ENCODE measurements at places on chromosomes 13 and 19. TPM values are rescaled to one million over a fixed set of nuclear protein-coding genes. Genes with fewer than 3 reads are reported as not detected.

- no peaks in the 10 kb centered on the region for H3K36me3 ChIP-seq
- no peak for DNase-seq
- no peak overlapping the region for H3K4me3 ChIP-seq
- no peaks in the 10 kb centered on the region for H3K27me3 ChIP-seq
- H3K27ac ChIP-seq: no peak overlapping the region
Observed at GRCh38 chr13:44236370-44236769, 137.3 kb upstream of the SERP2 start.

GRCh38 chr19:56837004-56837403 lies 3.5 kb downstream of the PEG3 start:
- DNase-seq: no peak
- no peak overlapping the region for H3K27ac ChIP-seq
- no peak overlapping the region for H3K4me3 ChIP-seq
- no peaks in the 10 kb centered on the region for H3K27me3 ChIP-seq
- H3K36me3 ChIP-seq: no peaks in the 10 kb centered on the region
- H3K4me1 ChIP-seq: no peaks in the 10 kb centered on the region

DNA sequence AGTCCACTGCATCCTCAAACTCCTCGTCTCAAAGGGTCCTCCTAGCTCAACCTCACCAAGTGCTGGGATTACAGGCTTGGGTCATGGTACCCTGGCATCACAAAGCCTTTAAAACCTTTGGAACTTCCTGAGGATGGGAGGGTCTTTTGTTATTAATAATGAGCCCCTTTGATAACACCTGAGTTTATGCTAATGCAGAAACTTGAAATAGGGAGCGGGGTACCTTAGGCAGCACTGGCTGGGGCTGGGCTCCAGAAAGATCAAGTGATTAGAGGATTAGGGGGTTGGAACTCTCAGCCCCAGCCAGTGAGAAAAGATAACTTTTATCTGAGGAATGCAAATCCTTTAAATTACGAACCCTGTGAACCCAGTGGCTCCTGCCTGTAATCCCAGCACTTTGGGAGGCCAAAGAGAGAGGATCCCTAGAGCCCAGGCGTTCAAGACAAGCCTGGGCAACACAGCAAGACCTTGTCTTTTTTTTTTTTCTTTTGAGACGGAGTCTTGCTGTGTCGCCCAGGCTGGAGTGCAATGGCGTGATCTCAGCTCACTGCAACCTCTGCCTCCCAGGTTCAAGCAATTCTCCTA lies 9.3 kb upstream of the PSPC1 start:
- DNase-seq: no peak
- H3K27ac ChIP-seq: no peak overlapping the region
- no peaks in the 10 kb centered on the region for H3K4me1 ChIP-seq
- no peaks in the 10 kb centered on the region for H3K36me3 ChIP-seq
- H3K4me3 ChIP-seq: no peak overlapping the region

DNA sequence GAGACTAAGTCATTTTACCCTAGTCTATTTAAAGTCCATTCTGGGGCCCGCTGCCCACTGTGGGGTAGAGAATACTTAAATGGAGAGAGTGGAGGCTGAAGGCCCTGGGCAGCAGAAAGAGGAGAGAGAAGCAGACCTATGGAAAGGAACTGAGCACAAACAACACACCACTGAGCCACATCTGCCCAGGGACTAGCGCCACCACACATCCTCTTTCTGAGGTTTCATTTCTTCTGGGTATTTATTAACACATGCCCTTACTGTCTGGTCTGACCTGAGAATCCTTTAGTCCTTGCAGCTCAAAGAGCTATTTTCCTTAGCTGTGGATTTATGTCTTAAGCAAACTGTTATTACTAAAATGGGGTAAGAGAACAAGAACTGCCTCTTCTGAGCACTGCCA lies 154.0 kb downstream of the NALCN start:
- H3K4me1 ChIP-seq: no peaks in the 10 kb centered on the region
- no peak overlapping the region for H3K27ac ChIP-seq
- DNase-seq: no peak
- no peak overlapping the region for H3K4me3 ChIP-seq

DNA sequence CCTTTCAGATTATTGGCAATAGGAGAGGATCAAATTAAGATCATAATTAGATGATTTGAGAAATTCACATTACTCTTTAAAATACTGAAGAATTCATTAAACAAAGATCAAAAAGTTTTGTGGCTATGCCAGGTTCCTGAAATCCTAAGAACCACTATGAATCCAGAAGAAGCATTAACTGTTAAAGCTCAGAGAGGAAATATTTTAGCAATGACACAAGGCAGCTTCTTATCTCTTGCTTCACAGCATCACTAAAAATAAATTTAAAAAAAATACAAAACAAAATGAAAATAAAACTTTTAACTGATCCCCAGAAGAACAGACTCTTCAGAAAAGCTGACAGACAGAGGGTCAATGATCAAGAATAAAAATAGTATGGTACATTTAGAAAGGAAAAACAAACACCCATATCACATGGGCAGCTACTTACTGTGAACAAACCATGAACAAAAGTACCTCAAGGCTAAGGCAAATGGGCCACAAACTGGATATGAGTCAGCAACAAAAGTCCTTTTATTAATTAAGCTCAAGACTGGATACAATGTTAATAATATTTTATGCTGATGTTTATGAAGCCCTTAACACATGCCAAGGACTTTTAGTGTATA lies 19.6 kb downstream of the RNF6 start:
- H3K27me3 ChIP-seq: no peaks in the 10 kb centered on the region
- no peak for DNase-seq
- no peak overlapping the region for H3K4me3 ChIP-seq
- no peak overlapping the region for H3K27ac ChIP-seq
- H3K4me1 ChIP-seq: no peaks in the 10 kb centered on the region

DNA sequence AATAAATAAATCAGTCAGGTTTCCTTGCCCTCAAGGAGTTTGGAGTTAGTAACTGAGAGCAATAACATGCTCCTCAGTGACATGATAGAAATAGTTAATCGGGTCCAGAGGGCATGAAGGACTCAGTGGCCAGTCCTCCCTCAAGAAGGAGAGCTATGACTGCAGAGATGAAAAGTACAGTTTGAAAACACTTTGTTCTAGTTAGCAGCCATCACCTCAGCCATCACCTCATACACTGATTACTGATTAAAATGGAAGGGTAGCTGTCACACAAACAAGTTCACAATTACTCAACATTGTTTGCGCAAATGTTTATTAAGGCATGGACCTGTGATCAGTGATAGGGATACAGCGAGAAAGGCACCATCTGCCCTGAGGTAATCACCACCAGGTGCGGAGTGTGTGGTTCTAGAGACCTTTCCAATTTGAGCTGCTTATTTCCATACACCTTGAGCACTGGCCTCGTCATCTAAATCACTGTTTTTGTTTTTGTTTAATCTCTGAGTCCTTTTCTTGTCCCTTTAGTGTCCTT lies 85.3 kb upstream of the RAP2A start:
- H3K27ac ChIP-seq: no peak overlapping the region
- DNase-seq: no peak
- no peak overlapping the region for H3K4me3 ChIP-seq
- H3K27me3 ChIP-seq: no peaks in the 10 kb centered on the region
- no peaks in the 10 kb centered on the region for H3K4me1 ChIP-seq

DNA sequence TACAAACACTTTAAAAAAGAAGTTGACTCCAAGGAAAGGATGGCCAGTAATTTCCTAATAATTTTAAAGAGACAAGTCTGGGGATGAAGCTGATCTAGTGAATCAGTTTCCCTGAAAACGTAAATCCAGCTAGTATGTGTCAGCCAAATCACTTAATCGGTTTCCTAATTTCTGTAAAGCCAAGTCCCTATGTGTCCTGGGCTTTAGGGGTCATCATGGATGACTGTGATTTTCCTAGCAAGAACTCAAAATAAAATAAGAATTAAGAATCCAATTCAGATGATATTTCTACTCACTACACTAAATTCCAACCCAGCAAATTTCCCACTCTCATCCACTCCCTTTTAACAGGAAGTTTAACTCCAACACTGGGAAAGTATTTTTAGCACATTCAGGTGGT lies 35.9 kb downstream of the ELF1 start:
- H3K36me3 ChIP-seq: no peaks in the 10 kb centered on the region
- no peak for DNase-seq
- H3K4me3 ChIP-seq: peak overlapping the region; percentile 81
- H3K27ac ChIP-seq: peak overlapping the region; percentile 81
- peaks cover 46% of the 10 kb centered on the region for H3K4me1 ChIP-seq
- no peaks in the 10 kb centered on the region for H3K27me3 ChIP-seq

- no peak for DNase-seq
- H3K27me3 ChIP-seq: no peaks in the 10 kb centered on the region
- no peaks in the 10 kb centered on the region for H3K36me3 ChIP-seq
- H3K4me1 ChIP-seq: no peaks in the 10 kb centered on the region
- H3K27ac ChIP-seq: no peak overlapping the region
Observed at GRCh38 chr13:91220872-91221271, 126.6 kb upstream of the MIR17HG start.

- H3K27ac ChIP-seq: peak within 1 kb of the TSS; percentile 98
- peak within 1 kb of the TSS; percentile 96 for H3K4me3 ChIP-seq
- H3K4me1 ChIP-seq: peaks cover 76% of the 10 kb centered on the region
- H3K36me3 ChIP-seq: peaks cover 23% of the 10 kb centered on the region
- H3K27me3 ChIP-seq: no peaks in the 10 kb centered on the region
Observed at GRCh38 chr19:48325265-48325910, at the start of gene EMP3. TSS of gene EMP3 (plus strand) at chr19:48325552. CDS start at chr19:48326845, 1,293 bp downstream.

DNA sequence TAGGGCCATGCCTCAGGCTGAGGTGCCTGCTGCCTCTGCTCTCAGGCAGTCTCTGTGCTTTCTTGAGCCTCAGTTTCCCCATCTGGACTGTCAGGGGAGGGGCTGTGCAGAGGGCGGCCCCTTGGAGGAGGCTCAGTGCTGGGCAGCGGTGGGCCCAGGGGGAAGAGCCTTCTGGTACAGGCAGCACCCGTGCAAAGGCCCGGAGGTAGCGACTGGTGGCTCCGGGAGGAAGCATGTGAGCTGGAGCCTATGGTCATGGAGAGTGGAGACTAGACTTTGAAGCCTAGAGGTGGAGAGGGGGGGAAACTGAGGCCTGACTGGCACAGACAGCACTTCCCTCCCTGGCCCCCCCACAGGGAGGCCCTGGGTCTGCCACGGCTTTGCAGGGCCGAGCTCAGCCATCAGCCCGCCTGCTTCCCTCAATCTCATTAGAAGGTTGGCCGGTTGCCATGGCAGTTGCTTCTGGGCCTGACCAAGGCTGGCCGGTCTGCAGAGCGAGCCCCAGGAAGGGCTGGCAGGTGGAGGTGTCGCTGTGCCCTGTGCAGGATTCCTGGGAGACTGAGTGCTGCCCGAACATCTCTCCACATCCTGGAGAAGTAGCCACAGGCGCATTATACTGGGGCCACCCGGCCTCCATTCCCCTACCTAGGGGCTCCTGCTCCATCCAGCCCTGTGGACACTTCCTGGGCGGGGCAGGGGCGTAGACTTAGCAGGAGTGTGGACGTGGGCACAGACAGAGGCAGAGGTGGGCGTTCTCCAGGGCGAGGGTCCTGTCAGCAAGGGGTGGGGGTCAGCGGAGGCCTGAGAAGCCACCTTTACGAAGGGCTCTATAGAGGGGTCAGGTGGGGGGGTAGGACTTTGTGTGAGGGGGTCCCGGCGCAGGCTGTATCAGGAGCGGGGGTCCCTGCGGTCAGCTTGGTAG lies 53.2 kb downstream of the CRTC1 start:
- DNase-seq: no peak
- H3K27me3 ChIP-seq: no peaks in the 10 kb centered on the region
- H3K4me1 ChIP-seq: no peaks in the 10 kb centered on the region
- H3K36me3 ChIP-seq: no peaks in the 10 kb centered on the region

DNA sequence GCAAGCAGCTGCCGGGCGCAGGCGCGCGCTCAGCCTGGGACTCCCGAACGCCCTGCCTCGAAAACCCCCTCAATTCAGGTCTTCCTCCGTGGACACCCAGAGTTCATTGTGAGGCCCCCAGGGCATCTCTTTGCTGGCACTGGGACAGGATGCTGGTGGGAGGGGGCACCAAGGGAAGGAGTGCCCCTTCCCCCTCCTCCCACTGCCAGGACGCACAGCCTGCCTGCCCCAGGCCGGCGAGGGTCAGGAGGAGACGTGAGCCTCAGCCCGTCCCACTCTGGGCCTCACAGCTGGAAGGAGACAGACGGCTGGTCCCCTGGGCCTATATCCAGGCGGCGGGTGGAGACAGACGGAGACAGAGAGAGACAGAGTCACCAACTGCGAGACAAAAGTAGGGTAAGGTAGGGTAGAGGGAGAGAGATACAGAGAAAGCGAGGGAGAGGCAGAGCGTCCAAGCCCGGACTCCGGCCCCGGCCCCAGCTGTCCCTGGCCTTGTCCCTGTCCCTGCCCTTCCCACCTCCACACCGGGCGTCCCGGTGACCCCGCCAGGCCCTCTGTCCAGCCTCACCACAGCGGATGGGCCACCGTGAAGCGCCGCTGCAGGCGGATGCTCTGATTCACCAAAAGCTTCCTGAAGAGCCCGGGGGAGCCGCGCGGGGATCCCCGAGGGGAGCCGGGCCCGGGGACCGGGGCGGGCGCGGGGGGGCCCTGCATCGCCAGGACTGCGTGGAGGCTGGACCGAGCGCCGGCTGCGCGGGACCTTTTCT lies at the start of gene PDE4C:
PDE4C (minus strand) TSS at position 737 of the 767 bp plus-strand sequence; CDS start at position 714, 23 bp downstream.
- DNase-seq: no peak
- peaks cover 36% of the 10 kb centered on the region for H3K27me3 ChIP-seq
- H3K4me1 ChIP-seq: peaks cover 24% of the 10 kb centered on the region
- no peak within 1 kb of the TSS for H3K4me3 ChIP-seq
- H3K27ac ChIP-seq: no peak within 1 kb of the TSS

DNA sequence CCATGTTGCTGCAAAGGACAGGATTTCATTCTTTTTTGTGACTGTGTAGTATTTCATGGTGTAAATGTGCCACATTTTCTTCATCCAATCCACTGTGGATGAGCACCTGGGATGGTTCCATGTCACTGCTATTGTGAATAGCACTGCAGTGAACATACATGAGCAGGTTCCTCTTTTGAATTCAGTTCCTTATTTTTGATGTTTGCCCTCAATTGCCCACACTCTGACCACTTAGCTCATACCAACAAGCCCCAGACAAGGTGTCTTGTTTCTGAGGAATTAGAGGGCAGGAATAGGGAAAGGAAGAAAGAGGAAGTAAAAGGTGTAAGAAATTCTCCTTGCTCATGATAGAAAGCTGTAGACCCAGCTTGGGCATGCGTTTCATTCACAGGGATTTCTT lies 244.2 kb upstream of the ZNF507 start:
- no peak for DNase-seq
- no peak overlapping the region for H3K4me3 ChIP-seq
- H3K27me3 ChIP-seq: peaks cover 4% of the 10 kb centered on the region
- no peak overlapping the region for H3K27ac ChIP-seq
- no peaks in the 10 kb centered on the region for H3K4me1 ChIP-seq

GRCh38 chr19:38032151-38032550 lies 125.1 kb downstream of the SIPA1L3 start:
- DNase-seq: no peak
- H3K27me3 ChIP-seq: no peaks in the 10 kb centered on the region
- no peaks in the 10 kb centered on the region for H3K36me3 ChIP-seq
- no peak overlapping the region for H3K4me3 ChIP-seq
- H3K27ac ChIP-seq: no peak overlapping the region

GRCh38 chr19:45507872-45508416 lies 665 bp downstream of the VASP start:
- H3K36me3 ChIP-seq: no peaks in the 10 kb centered on the region
- peak overlapping the region; percentile 97 for H3K27ac ChIP-seq
- H3K4me1 ChIP-seq: peaks cover 35% of the 10 kb centered on the region

GRCh38 chr13:111303559-111303958 lies 16.9 kb upstream of the TEX29 start:
- H3K36me3 ChIP-seq: peaks cover 33% of the 10 kb centered on the region
- no peak overlapping the region for H3K4me3 ChIP-seq
- H3K4me1 ChIP-seq: no peaks in the 10 kb centered on the region
- DNase-seq: no peak

IFT88 gene
- polyA plus RNA-seq: 7.2 TPM

LILRA2 gene
- not detected for polyA plus RNA-seq

APOC1 gene
- polyA plus RNA-seq: not detected

FREM2 gene
- polyA plus RNA-seq: not detected

RGCC gene
- 83.0 TPM for polyA plus RNA-seq

PGPEP1 gene
- 12.2 TPM for polyA plus RNA-seq

PGLYRP2 gene
- 0.49 TPM for polyA plus RNA-seq

KLK12 gene
- polyA plus RNA-seq: not detected

All from CD8-positive, alpha-beta memory T cell (primary cell).